ENCODE measurements at places on chromosomes 6 and 20.

GRCh38 chr6:109690373-109690736 is 647 bp downstream of the AK9 start:
- peak; percentile 53 for DNase-seq

DNA sequence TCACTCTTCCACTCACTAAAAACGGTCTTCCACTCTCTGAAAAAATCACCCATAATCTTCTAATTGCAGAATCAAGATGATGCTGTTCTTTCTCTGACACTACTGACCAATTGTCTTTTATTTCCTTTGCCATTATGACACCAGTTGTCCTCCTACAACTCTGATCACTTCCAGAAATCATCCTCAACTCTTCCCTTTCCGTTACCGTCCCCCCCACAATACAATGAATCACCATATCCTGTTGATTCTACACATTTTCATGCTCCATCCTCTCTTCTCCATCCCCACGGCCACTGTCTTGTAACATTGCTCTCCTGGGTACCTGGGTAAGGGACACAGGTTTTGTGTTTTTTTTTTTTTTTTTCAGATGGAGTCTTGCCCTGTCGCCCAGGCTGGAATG is 2.5 kb upstream of the PPP2R5D start:
- DNase-seq = no peak

- DNase-seq = no peak
These were observed 354.1 kb upstream of the ARID1B start for GRCh38 chr6:156423075-156423474.

DNA sequence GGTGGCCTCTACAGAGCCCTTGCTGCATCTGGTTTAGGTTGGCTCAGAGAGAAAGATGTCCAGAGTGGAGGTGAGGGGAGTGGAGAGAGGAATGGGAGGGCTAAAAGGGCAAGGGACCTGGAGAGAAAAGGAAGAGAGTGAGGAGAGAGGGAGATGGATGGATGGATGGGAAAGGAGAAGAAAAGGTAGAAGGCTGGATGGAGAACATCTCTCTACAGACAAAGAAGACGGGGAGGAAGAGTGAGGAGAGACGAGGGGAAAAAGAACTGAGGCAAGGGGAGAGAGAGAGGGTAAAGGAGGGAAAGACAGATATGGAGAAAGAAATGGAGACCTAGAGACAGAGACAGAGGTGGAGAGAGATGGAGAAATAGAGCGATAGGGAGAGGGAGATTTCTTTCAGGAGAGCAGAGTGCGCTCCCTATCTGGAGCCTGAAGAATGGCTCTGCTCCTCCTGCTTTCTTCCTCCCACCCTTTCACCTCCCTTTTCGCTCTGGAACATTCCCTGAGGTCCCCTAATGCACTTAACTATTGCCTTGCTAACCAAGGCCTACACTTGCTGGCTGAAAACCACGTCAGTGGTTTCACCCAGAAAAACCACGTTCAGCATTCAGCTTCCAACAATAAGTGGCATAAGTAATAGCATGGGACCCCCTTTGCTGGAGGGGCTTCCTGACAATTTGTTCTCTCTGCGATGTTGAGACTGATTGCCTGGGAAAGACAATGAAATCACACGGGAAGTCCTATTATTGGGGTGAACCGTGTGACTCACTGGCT is 286.3 kb downstream of the CDH26 start:
- no peak for DNase-seq

- DNase-seq = no peak
These were observed 70.1 kb downstream of the PHF3 start for GRCh38 chr6:63705707-63706106.

GRCh38 chr20:47757145-47758035 is 27.9 kb downstream of the SULF2 start:
- no peak for DNase-seq

DNA sequence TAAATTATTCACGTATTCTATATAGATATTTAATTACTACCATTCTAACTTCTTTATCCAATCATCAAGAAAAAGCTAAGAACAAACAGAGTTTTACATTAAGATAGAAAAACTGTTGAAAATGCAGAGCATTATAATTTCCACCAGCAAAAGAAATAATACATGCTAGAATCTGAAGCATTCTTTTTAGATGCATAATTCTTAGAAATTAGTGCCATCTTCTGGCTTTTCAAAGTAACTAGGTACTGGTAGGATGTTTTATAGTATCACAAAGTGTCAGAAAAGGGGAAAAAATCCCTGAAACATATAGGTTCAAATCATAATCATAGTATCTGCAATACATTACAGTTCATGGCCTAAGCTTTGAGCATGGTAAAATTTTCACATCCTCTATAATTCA is 178.9 kb downstream of the PHF3 start:
- no peak for DNase-seq

- DNase-seq = no peak
These were observed 87.6 kb upstream of the MC3R start for GRCh38 chr20:56160956-56161355.

GRCh38 chr6:100810015-100810414 is 71.1 kb downstream of the ASCC3 start:
- DNase-seq = no peak

DNA sequence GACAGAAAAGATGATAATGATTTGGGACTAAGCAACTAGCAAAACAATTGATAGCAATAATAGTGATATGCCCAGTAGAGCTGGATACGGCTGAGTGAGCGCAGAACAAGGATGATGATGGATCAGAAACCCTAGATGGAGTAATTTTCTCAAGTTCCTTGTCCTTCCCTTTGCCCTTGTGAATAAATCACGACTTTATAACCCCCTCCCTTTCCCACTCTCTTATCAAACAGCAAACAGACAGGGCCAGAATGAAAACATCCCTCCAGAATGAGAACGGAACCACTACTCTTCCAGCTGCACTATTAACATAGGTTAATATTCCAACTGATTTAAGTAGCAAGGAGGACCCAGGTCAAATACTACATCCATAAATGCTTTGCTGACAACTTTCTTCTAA is 1.3 kb upstream of the MTFR2 start:
- DNase-seq = no peak

GRCh38 chr20:35318502-35319157 is 26.4 kb upstream of the FAM83C start:
- peak; percentile 58 for DNase-seq

- DNase-seq = peak; percentile 52
These were observed 25.4 kb downstream of the ZMYND8 start for GRCh38 chr20:47330933-47331708.

DNA sequence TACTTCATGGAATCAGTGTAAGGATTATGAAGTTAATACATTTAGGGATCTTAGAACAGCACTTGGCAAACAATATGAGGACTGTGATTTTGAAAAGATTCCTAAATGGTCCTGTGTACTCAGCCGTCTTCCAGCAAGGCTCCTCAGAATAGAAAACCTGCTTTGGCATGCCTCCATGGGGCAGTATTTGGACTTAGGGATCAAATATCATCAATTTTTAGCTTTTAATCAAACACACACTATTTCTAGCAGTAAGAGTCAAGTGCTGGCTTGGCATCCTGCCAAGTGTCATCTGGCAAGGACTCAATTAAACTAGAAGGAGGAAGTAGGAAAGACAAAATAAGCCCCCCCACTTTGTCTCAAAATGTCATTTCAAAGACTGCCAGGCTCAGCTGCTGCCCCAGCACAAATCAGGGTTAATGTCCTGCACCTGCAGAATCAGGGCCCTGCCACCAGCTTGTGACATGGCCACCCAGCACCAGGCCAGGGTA is 40.8 kb downstream of the IYD start:
- DNase-seq = peak; percentile 35

DNA sequence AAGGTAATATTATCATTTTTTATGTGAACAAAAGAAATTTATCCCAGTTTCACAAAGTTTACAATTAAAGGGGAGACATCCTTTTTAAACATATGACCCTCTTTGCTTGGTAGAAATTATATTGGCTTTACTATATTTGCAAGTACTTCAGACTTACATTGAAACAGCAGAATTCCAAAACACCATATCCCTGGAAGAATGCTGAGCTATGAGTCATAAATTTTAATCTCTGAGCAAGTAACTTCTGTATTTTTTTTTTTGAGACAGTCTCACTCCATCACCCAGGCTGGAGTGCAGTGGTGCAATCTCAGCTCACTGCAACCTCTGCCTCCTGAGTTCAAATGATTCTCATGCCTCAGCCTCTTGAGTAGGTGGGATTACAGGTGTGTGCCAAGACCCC is 240.4 kb downstream of the TBC1D32 start:
- no peak for DNase-seq

- no peak for DNase-seq
These were observed 132.5 kb downstream of the RTN4IP1 start for GRCh38 chr6:106496823-106497222.

- DNase-seq = no peak
These were observed 412 bp upstream of the TUBB1 start for GRCh38 chr20:59018817-59019216.

DNA sequence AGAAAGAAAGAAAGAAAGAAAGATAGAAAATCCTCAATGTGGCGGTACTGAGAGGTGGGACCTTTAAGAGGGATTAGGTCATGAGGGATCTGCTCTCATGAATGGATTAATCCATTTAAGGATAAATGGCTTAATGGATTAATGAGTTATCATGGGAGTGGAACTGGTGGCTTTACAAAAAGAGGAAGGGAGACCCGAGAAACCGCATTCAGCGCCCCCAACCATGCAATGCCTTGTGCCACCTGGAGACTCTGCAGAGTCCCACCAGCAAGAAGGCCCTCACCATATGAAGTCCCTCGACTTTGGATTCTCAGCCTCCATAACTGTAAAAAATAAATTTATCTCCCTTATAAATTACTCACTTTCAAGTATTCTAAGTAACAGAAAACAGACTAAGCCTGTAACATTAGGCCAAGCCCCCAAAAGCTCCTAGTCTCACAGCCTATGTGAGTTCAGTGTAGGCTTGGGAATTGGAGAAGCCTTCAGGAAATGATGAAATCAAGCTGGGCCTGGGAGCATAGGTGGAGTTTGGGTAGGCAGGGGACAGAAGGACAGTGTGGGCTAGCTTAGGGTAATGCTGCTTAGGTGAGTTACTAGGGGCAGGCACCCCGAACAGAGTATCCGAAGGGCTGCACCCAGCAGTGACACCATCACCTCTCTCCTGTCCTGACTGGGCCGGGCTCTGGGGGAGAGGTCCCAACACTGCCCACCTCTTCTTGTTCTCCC is 36.2 kb upstream of the RNF24 start:
- no peak for DNase-seq

- DNase-seq = no peak
These were observed 2.9 kb upstream of the PRSS35 start for GRCh38 chr6:83509441-83509840.

DNA sequence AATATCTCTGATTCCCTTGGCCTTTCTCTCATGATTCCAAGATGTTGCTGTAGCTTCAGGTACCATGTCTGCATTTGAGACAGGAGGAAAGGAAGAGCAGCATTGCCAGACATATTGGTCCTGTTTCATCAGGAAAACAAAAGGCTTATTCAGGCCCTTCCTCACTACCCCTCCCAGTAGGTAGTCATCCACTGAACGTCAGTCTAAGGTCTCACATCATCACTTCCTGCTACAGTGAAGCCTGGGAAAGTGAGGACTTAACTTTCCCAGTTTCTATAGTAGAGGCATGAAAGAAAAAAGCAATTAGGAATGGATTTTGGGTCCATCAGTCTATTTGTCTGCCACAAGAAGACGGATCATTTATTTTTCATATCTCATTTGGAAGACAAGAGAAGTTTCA is 85.7 kb upstream of the SOX4 start:
- DNase-seq = no peak

DNA sequence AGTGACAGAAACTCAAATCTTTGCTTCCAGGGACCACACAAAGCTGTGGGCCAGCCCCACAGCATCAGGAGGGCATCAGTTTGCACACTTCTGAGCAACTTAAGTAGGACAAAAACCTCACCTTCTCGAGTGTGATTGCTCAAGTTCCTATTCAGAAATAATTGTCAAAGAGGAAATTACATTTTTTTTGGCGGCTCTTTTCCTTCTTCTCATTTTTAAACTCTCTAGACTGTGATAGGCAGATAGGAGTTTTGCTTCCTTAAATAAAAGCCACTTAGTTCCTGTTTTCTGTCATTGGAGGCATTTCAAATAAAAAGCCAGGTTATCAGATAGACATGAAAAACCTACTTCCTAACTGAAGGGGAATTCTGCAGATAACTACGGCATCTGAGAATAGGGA is 11.2 kb upstream of the TAGAP start:
- DNase-seq = no peak

Measured in gastrocnemius medialis (tissue), 4 donors.